ENCODE measurements at places on chromosomes 5 and 9. TPM values are rescaled to one million over a fixed set of nuclear protein-coding genes. Genes with fewer than 3 reads are reported as not detected.

BOD1 gene
- total RNA-seq: 76.7 TPM

ANKRD18A gene
- total RNA-seq: 0.10 TPM

DNA sequence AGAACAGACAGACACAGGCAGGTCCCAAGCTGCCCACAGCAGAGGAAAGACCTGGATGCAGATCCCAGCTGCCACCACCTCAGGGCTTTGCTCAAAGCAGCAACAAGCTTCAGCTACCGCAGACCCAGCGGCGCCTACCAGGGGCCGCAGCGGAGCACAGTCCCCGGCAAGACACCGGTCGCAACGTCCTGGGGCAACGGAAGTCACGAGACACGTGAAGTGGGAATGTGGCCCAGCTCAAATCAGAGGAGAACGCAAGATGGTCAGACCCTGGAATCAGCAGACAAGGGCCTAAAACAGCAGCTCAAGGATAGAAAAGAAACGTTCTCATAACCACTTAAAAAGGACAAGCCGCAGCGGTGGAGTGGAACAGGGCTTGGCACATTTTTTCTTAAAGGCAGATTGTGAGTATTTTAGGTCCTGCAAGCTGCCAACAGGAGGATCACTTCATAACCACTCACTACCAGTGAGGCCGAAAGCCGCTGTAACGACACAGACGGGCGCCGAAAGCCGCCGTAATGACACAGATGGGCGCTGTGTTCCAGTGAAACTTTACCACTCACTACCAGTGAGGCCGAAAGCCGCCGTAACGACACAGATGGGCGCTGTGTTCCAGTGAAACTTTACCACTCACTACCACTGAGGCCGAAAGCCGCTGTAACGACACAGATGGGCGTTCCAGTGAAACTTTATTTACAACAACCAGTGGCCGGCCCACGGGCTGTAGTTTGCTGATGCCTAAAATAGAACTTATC is 21.7 kb downstream of the SLC9A3 start:
- DNase-seq: no peak

PLEKHG4B gene
- total RNA-seq: 6.8 TPM

FAM151B gene
- 2.1 TPM for total RNA-seq

DNA sequence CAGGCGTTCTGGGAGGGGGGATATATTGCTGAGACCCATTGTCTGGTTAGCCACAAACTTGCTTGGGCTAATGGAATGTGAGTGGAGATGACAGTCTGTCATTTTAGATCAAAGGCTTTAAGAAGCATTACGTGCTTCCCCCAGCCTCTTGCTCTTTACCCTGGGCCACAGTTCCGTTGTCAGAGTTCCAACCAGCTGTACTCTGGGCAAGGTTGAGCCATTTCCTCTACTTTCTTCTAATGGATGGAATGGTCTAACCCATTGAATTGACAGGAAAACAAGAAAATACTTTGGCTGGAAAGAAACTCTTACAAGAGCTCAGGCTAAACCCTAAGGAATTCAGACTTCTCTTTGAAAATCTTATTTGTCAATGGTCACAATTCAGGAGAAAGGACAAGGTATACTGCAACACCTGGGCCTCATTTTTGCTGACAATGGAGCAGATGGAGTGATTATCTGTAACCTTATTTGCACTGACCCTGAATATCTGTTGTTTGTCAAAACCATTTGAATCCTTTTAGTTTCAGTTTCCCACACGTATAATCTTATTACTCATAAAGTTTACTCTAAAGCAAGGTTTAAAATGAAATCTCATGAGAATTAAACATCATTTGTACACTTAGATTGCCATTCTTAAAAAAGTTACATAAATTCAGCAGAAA is 231.4 kb downstream of the PDE4D start:
- DNase-seq: no peak

GRCh38 chr9:110835859-110836271 is 167.3 kb downstream of the MUSK start:
- DNase-seq: no peak

- peak; percentile 63 for DNase-seq
Observed at GRCh38 chr9:77751341-77752091, 103.4 kb upstream of the GNA14 start.

GRCh38 chr9:104860263-104860662 is 67.7 kb downstream of the ABCA1 start:
- no peak for DNase-seq

WDR38 gene
- not detected for total RNA-seq

DNA sequence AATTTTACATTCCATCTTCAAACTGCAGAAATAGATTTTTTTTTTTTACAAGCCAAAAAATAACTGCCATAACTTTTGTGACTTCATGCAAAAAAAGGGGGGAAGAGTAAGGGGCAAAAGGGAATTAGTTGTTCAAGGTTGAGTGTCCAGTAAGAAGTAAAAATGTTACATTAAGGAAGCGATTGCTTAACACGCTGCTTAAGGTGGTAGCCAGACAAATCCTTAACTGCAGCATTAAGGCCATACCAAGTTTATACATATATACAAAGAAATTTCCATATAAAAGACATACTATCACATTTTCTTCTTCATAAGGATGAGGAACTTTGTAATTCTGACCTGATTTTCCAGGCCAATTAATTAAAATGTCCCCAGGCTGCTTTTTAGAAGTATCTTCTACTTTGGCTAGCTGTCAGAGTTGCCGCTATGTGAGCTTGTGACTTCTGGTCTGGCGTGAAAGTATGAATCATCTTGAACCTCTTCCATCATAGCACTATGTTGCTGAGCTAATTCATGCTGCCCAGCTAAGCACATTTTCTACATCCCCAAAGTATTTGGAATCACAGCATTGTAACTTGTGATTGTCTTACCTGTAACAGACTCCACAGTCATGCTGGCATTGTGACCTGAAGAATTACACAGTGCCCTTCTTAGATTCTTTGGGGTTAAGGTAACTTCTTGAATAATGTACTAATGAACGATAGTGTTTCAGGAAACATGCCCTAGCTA is 40.0 kb downstream of the G3BP1 start:
- DNase-seq: no peak

DNA sequence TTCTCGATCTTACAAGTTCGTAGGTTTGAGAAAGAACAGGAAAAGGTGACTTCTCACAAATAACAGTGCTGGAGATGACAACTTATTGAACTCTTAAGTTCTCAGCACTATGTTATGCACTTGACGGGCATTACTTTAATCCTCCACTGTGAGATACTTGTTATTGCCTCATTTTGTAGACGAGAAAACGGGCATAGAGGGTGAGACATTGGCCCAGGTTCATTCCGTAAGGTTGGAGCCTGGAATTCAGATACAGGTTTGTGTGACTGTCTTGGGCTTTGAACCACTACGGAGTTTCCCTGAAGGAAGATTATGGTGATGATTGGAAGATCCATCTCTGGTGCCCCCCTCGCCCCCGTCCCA is 657 bp downstream of the MAT2B start:
- no peak for DNase-seq

- DNase-seq: no peak
Observed at GRCh38 chr5:172361566-172362238, 78.1 kb upstream of the UBTD2 start.

GRCh38 chr5:73299665-73300336 is 126.8 kb downstream of the TMEM174 start:
- no peak for DNase-seq

- no peak for DNase-seq
Observed at GRCh38 chr5:31916327-31916726, 257.8 kb downstream of the GOLPH3 start.

- no peak for DNase-seq
Observed at GRCh38 chr9:107875571-107875980, 386.0 kb upstream of the KLF4 start.

DNA sequence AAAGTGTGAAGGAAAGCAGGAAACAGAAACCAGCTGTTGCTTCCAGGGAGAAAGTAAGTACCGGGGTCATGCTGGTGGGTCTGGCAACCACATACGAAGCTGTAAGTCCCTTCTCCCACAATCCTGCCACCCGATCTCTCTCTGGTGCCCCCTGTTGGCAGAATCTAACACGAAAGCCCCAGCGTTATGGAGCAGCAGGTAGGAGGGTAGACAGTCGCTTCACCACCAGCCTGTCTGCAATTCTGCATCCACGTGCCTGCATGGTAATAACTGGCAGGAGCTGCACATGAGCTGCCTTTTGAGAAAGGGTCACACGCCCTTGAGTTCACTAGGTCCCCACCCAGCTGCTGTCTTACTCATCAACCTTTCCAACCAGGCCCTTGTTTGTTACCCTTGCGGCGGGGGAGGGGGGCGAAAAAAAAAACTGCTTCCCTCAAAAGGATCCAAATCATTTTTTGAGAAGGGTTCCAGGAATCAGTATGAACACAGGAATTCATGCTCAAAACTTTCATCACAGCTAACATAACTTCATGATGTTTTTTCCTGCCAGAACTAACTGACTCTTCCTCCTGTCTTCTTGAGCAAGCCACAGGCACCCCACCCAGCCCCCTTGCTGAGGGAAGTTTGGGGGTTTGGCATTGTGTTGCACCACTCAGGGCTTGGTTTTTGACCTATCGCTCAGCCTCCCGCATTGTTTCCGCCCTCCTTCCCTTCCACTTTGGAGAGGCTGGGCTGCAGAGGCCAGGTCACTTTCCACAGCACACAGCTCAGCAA is 19.6 kb upstream of the TMEM252 start:
- peak; percentile 63 for DNase-seq

DNA sequence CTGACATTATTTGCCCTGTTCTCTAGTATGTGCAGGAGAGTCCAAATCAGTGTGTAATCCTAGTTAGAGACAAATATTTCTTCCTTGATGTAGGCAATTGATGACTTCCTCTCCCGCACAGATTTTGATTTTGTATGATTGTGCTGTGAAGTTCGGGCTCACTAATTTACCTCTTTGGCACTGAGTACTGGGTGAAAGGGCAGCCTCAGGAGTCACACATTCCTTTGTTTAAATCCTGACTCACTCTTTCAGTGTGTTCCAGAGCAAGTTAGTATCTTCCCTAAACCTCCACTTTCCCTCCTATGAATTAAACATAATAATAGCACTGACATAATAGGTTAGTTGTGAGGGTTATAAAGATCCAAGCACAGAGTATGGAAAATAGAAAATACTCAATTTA is 269.7 kb downstream of the ISL1 start:
- no peak for DNase-seq

LCP2 gene
- total RNA-seq: 13.8 TPM

GRCh38 chr5:177472460-177473442 is 683 bp downstream of the DBN1 start:
- DNase-seq: peak; percentile 66

SLC34A3 gene
- total RNA-seq: not detected

CDH12 gene
- 0.26 TPM for total RNA-seq

- no peak for DNase-seq
Observed at GRCh38 chr9:20148416-20148815, 359.6 kb upstream of the SLC24A2 start.

DNA sequence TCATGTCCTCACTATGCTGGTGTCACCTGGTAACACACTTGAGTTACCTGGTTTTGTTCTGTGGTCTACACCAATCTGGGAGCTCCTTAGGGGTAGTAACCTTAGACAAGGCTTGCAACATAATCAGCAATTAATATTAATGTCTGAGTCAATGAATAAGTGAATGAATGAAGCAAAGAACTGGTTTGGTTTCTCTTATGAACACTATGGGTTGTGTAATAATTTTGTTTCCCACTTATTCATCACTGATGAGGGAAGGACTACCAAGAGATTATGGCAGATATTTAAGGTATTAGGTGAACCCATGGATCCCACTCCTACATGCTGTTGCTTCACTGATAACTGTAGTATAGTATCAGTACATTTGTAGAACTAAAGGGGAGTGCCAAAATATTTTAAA is 116.0 kb downstream of the SLC12A2 start:
- no peak for DNase-seq

DNA sequence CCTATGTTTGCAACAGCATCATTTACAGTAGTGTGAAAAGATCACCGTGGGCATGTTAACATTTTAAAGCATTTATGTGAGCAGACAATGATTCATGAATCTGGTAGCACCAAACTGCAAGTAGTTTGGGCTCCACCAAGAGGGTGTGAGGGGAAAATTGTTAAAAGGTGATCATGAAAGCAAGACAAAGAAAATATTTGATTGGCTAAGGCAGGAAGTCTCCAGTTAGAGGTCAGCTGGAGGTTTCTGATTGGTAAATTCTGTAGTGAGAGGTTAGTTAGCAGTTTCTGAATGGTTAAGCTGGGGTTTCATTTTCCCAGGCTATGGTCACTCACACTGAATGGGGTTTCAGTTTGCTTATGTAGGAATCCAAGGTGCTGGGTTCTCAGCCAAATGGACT is 13.5 kb upstream of the DRD1 start:
- no peak for DNase-seq

PLPP1 gene
- 11.3 TPM for total RNA-seq

GRCh38 chr5:37316027-37316426 is 54.9 kb downstream of the NUP155 start:
- DNase-seq: no peak

- DNase-seq: no peak
Observed at GRCh38 chr9:2729721-2730120, 12.4 kb downstream of the KCNV2 start.

DNA sequence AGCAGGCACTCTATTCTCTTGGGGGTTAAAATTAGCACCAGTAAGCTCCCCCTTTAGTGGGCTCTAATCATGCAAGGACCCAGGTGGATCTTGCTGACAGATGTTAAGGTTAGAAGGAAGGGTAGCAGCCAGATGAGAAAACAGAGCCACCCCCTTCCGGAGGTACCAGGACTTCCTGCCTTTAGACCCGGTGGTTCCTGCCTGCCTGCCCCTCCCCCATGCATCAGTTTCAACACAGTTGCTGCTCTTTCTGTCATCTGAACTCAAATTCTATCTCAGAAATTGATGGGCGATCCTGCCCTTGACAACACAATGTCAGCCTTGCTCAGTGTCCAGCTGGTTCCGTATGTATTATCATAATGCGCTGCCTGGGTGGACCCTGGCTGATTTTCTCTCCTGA is 287.3 kb downstream of the EBF1 start:
- peak; percentile 71 for DNase-seq

DNA sequence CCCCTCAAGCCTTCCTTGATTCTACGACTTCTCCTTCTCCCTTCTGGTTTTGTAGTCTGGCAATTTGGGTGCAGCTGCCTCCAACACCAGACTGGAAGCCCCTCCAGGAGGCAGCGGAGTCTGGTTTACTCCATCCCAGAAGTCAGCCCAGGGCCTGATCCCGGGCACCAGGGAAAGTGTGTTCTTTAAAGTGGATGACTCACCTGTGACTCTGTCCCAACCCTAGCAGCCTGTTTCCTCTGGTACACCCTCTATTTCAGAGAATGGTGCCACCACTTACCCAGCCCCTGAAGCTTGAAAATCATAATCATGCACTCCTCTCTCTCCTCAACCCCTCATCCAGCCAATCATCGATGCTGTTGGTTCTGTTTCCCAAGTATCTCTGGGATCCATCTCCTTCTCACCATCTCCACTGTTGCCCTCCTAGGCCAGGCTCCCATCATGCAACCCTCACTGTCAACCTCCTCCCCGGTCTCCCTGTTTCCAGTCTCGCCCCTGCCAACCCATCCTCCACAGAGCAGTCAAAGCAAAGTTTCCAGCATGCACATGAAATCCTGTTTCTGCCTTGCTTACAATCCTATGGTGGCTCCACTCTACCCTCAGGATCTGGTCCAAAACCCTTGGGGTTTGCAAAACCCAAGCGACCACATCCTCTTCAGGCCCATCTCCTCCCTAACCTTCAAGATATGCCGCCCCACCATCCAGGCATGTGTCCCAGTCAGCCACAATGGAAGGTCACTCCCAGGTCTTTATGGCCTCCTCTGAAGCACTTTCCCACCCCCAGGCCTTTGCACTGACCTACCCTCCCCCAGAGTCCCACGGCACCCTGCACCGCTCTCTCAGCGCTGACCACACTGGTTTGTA is 10.5 kb downstream of the LHX6 start:
- no peak for DNase-seq

- no peak for DNase-seq
Observed at GRCh38 chr9:130414910-130415746, 29.6 kb upstream of the ASS1 start.
